ENCODE measurements at places on chromosomes 4 and X.

GRCh38 chr4:144723471-144723870 is 77.5 kb downstream of the HHIP start:
- no peak for DNase-seq

GRCh38 chrX:73289039-73289438 is 74.4 kb upstream of the NAP1L2 start:
- peak; percentile 5 for DNase-seq

DNA sequence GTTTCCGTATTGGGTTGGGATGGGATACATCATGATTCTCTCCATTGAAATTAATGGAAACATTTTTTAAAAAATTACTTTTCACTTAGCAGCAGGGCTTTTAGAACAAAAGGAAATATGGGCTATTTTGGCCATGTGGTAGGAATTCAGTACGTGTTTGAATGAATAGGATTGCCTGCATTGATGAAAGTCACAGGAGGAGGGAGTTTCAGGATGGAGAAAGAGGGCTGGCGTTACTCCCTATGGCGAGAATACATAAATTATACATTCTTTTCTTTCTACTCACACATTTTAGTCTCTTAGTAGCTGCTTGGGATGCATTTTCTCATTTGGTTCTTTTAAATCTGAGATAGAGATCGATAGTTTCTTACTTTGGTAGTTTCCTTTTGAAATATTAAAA is 100.3 kb upstream of the PDHA1 start:
- no peak for DNase-seq

GRCh38 chr4:61619528-61619927 is 419.4 kb downstream of the ADGRL3 start:
- no peak for DNase-seq

- no peak for DNase-seq
These were observed 115.2 kb upstream of the AGA start for GRCh38 chr4:177557416-177557815.

DNA sequence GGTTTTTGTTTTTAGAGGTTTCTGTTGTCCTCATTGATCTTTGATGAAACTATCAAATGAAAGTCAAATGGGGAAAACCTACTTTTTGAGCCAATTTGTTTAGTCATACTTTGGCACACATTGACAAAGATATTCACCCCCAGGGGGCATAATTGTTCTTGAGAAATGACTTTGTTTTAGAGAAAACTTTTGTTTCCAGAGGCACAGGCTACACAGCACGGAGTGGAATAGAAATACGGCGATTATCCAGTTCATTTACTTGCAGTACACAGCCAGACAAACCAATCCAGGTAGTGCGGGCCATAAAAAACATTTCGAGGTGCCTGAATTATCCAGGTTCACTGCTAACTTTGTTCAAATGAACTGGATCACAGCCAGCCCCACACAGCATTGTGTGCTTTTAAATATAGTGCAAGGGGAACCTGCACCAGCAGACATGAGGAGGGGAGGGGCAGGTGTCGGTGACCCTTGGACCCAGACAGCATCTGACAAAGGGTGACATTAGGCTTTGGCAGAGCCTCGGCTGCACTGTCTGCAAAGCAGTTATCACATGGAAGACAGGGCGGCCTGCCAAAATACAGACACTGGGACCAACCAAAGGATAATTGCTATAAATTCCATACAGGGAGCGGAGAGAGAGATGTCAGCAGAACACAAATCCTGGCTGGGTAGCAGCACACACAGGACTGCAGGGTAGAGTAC is 179.6 kb upstream of the NOCT start:
- no peak for DNase-seq

DNA sequence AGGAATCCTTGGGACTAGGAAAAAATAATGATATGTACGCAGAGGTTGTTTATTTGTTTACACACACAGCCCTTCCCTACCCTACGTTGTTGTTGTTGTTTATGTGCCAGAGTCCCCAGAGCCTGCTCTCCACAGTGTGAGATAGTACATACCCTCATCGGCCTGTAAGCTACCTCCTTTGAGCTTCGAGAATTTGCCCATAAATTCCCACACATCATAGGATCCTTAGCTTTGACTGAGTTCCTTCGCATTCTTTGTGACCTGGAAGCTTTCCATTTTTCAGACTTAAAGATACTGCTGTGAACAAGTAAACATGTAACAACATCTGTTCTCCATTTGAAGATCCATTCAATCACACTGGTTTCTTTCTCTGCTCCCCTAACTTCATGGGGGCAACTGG is 114.5 kb downstream of the IRF2 start:
- DNase-seq = no peak

- DNase-seq = no peak
These were observed 22.5 kb upstream of the CLDN24 start for GRCh38 chr4:183344523-183345255.

- DNase-seq = no peak
These were observed 40.5 kb upstream of the RELL1 start for GRCh38 chr4:37726666-37727065.

GRCh38 chrX:108412783-108413182 is 25.4 kb downstream of the COL4A6 start:
- no peak for DNase-seq

DNA sequence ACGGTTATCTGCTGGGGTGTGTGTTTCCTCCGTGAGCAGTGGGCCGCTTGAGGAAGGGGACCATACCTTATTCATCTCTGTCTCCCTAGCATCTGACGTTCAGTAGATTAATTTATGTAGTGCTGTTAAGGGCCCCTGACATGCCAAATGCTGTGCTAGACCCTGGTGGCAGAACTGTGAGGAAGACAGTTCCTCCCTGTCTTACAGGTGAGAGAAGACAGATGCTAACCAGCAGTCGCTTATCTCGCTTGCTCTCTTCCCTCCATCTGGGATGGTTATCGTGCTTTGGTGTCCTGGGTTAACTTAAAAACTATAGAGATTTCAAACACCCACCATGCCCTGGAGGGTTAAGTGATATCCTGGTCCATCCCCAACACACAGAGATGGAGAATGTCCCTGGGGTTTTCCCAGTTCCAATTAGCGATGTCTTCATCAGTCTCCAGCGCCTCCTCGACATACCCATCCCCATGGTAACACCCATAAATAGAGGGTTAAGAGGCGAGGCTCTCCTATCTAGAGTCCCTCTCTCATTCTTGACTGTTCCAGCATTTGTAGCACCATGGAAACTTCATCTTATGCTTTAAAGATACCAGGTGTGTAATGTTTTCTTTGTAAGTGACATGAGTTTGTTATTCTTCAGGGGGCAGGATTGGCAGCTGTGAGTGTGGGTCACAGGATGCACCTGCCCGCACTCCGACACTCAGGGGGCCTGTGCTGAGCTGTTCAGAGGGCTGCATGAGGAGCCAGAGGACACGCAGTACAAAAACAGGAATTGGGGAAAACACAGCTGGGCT is 135.2 kb downstream of the STK32B start:
- DNase-seq = no peak

- no peak for DNase-seq
These were observed 160.3 kb upstream of the RASGEF1B start for GRCh38 chr4:81631958-81632441.

- DNase-seq = no peak
These were observed 41.6 kb downstream of the TMA16 start for GRCh38 chr4:163536091-163536490.

DNA sequence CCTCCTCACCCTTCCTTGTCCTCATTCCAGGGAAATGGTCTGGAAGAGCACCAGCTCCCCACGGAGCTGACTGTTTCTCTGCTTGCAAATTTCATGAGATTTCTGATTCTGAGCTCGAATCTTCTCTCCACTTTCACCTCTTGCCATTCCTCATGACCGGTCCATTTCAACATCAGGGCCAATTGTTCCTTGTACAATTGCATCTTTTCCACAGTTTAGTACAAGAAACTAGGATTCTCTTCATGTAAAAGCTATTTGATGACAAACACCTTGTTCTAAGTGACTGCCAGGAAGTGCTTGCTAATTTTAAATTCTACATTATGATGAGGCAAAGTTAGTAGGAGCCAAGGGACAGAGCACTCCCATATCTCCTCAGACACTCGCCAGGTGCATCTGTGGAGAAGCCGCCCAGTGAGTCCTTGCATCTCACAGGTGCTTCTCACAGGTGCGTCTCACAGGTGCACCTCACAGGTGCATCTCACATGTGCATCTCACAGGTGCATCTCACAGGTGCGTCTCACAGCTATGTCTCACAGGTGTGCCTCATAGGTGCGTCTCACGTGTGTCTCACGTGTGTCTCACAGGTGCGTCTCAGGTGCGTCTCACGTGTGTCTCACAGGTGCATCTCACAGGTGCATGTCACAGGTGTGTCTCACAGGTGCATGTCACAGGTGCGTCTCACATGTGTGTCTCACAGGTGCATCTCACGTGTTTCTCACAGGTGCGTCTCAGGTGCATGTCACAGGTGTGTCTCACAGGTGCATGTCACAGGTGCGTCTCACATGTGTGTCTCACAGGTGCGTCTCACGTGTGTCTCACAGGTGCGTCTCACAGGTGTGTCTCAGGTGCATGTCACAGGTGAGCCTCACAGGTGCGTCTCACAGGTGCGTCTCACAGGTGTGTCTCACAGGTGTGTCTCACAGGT is 3.0 kb upstream of the PDE6B start:
- DNase-seq = no peak

GRCh38 chr4:79232540-79232939 is 93.3 kb downstream of the NAA11 start:
- DNase-seq = no peak

- no peak for DNase-seq
These were observed 38.5 kb upstream of the UGT2B7 start for GRCh38 chr4:69057620-69058409.

DNA sequence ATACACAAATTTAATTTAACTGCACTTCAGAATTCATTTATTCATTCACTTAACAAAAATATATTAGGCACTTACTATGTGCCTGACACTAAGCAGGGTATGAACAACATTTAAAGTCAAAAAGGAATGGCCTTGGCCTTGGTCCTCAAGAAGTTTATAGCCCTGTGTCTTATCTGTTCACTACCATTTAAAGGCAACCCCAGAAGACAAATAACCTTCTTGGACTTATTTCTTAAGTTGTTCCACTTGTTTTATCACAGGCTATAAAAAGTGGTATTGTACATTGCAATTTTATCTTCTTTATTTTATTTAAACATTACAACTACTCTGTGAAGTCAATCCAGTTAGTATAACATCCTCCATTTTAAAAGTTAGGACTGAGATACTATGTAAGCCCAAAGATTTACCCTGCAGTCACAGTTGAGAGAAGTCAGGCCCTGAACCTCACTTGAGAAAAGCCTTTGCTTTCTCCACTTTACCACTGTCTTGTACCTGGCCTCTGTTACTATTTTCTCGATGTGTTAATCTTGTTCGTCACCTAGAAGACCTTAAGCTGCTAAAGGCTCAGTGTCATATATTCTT is 305.6 kb upstream of the DIPK2B start:
- DNase-seq = no peak

DNA sequence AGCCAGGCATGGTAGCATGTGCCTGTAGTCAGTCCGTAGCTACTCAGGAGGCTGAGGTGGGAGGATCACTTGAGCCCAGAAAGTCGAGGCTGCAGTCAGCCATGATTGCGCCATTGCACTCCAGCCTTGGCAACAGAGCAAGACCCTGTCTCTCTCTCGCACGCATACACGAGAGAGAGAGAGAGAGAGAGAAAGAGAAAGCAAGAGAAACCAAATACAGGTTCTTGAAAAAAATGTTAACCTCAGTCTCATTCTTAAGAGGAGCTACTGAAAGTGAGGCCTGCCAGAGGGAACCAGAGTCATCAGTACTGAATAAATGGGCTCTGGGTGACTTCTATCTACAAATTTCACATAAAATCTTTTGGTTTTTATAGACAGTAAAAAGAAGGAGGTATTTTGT is 42.9 kb downstream of the KIAA0232 start:
- no peak for DNase-seq

GRCh38 chrX:49037883-49038475 is 5.2 kb downstream of the TFE3 start:
- no peak for DNase-seq

GRCh38 chr4:169147191-169147590 is 123.6 kb downstream of the SH3RF1 start:
- no peak for DNase-seq

- DNase-seq = no peak
These were observed 13.0 kb upstream of the RHOH start for GRCh38 chr4:40183615-40184411.

GRCh38 chr4:115418635-115419396 is 305.4 kb upstream of the NDST4 start:
- DNase-seq = no peak

GRCh38 chr4:31557437-31557836 is 837.3 kb downstream of the PCDH7 start:
- DNase-seq = no peak

DNA sequence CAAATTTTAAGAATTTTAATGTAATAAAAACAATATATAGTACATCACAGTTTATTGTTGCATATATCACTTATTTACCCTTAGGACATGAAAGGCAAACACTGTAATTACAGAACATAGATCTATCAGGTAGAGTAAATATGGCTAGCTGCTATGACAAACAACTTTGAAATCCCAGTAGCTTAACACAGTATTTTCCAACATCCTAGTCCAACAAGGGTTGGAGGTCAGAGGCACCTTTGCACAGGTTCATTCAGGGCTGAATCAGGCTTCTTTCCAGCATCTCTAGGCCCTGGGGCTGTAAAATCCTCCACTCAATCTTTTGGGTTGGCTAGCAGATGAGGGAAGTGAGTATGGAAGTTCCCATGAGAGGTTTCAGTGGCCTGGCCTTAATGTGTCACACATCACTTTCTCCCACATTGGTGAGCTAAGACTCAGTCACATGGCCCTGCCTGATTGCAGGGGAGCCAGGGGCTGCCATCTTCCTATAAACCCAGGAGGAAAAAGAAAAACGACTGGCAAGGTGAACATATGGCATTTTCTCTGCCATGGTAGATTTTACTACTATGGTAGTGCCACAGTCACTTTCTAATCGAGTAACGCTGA is 32.9 kb downstream of the HERC6 start:
- no peak for DNase-seq

DNA sequence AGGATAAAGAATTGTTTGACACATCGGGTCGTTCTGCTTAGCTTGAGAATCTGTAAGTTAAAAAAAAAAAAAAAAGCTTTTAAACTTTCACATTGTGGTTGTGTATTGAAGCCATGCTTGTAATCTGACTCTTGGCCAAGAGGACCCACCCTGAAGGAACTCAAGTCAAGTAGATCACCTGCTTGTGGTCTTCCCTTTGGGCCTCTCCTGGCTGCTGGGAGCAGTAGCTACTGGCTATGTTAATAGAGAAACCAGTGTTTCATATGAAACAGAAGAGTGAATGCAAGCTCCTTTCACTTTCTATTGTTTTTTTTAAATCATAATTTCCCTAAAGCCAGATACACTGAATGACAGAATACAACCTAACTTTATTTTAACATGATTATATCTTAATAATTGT is 402.4 kb upstream of the NDST4 start:
- no peak for DNase-seq

DNA sequence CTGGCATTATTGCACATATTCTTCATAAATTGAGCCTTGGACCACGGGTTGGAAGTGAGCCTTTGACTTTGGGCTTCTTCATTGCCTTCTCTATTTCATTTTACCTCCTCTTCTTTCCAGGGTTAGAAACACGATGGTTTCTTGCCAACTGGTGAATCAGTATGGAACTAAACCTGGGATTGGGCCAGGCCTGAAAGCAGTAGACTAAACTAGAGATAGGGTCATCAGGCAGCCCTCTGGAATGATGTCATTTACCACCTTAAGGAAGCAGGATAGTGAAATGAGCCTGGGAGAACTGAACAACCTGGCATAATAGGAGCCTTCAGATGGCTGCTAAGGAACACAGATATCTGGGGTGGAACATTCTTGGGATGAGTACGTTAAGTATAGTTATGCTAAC is 67.5 kb upstream of the ATP8A1 start:
- no peak for DNase-seq
